Mucosa of gallbladder (tissue), 1 donor: ENCODE measurements at places on chromosomes 1 and 21.

- no peak for DNase-seq
Measured at GRCh38 chr1:51342591-51343206, 12.3 kb upstream of the TTC39A start.

DNA sequence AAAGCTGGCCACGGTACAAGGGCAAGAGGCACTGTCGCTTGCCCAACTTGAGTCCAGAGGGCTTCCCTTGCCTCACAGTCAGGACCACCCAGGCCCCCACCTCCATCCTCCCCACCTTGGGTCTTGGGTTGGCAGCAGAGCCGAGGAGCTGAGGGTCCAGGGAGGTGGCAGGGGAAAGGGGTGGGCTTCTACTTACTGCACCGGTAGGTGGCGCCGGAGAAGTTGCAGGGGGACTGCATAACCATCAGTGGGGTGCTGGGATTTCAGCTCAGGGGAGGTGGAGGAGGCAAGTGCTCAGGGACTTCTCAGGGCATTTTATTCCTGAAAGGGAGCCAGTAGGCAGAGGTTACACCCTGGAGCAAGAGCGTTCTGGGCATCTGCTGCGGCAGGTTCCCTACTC, 44.0 kb downstream of the TRIM62 start:
- no peak for DNase-seq

- no peak for DNase-seq
Measured at GRCh38 chr1:26705788-26706311, 10.0 kb downstream of the ARID1A start.

GRCh38 chr1:3368711-3369445, 85.6 kb upstream of the ARHGEF16 start:
- no peak for DNase-seq

- DNase-seq, result no peak
Measured at GRCh38 chr21:44459712-44460440, 4.6 kb downstream of the LRRC3 start.

DNA sequence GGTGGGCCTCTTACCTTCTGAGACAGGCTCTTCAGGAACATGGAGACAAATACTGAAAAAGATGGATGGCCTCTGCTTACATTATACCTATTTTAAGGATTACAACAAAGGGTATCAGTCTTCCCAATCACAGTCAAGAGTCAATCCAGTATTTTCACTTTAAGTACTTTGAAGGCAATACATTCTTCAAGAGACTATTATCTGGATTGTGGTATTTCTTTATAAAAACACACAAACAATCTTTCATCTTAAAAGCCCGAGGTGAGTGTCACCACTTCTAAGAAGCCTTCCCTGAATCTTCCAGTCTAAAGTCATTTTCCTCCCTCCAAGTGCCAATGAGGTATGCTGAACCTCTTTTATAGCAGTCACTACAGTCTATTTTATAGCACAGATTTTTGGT, 45.3 kb downstream of the WASF2 start:
- no peak for DNase-seq

DNA sequence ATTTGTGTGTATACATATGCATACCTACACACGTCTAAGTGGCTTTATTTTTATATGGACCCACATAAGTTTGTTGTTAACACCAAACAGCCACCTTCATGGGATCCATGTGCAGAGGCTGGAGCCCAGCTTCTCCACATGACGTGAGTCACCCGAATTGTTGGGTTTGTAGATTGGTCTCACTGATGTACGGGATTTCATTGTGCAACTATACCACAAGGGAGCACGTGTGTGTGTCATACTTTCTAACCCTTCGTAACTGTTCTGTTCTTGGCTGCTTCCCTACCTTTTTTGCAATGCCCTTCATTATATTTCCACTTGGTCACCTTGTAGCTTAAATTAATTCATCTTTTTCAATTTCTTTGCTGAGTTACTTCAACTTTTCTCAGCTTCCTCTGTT, 21.0 kb downstream of the SPRTN start:
- no peak for DNase-seq

DNA sequence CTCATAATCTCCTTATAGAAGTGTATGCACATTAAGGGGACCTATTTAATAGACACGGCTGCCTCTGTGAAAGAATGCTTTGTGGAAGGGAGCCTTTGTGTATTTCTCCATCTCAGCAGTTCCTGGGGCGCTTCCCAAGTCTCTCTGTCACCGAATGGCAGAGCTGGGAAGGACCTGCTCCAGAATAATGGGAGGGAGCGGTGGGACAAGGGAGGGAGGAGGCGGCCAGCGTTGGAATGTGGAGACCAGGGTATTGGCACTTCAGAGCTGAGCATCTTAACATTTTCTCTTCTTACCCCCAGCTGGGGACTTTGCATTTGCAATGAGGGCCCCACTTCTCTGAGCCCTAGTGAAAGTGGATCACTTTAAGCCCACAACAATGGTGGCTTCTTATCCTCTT, 23.9 kb downstream of the CACHD1 start:
- DNase-seq, result no peak

GRCh38 chr1:9990944-9991343, 6.1 kb upstream of the RBP7 start:
- no peak for DNase-seq

- no peak for DNase-seq
Measured at GRCh38 chr1:207670192-207670591, 25.3 kb downstream of the CR1L start.
